Thoracic aorta (tissue), 2 donors: ENCODE measurements at places on chromosomes 4 and X.

DNA sequence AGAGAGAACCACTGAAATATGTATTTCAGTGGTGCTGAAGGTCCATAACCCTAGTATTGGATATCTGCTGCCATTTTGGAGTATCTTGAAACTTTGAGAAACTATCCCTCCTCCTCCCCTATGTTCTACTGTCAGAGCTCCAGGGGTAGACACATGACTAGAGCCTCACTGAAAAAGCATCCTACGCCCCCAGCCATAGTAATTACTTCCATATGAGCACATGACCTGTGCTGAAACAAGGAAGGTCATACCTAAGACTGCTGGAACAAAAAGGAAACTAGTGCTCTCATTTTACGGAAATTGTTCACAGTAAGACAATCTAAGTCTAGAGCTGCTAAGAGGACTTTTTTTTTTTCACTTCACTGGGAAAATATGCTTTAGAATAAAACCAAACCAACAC, 42.0 kb upstream of the MAPK10 start:
- no peak for DNase-seq

DNA sequence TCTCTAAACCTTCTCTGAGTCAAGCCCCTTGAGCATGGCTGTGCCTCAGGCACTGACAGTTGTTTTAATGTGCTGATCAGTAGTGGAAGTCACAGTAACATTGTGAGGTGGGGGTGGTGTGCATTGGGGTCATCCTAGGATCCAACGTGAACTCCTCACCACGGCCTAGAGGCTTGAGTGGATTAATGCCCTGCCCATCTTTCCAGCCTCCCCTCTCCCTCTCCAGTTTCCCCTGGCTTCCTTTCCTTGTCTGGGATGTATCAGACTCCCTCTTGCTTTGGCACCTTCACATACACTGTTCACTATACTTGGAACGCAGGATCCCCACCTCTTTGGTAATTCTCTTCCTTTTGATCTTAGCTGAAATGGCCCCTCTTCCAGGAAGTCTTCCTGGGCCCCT, 13.3 kb upstream of the PJA1 start:
- no peak for DNase-seq

- DNase-seq = no peak
Observed at GRCh38 chr4:36476135-36476534, 194.7 kb downstream of the DTHD1 start.

DNA sequence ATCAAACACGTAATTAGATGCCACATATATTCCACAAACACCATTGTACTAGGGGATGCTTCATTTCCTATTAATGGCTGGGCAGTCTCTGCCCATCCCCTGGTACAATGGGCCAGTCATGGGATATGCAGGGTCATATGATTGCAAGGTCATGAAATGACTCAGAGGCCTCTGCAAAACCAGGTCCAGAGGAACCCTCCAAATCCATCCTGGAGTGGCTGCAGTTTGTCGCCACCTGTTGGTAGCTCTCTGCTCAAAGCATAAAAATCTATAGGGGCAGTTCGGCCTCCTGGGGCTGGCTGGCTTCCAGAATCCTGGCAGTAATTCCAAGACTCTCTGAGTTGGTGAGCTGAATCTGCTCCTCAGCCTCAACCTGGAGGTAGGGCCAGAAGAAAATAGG, 22.9 kb upstream of the PUDP start:
- DNase-seq = no peak

GRCh38 chrX:48030237-48030636, 23.4 kb downstream of the SPACA5 start:
- DNase-seq = no peak

DNA sequence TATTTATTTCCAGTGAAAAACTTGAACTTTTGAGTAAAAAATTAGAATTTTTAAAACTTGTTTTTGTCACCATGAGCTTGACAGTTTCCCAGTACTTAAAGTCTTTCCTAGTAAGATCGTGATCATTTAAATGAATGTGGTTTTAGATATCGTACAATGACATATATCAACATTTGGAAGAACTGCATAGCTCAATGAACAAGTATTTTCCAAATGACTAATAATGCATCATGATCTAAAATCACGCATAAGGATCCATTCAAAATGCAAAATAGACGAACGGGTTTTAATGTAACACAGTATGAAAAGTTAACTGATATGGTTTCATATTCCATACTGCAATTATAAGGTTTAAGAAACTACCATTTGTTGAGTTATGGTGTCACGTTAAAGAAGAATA, 4.1 kb upstream of the NDNF start:
- DNase-seq = no peak

DNA sequence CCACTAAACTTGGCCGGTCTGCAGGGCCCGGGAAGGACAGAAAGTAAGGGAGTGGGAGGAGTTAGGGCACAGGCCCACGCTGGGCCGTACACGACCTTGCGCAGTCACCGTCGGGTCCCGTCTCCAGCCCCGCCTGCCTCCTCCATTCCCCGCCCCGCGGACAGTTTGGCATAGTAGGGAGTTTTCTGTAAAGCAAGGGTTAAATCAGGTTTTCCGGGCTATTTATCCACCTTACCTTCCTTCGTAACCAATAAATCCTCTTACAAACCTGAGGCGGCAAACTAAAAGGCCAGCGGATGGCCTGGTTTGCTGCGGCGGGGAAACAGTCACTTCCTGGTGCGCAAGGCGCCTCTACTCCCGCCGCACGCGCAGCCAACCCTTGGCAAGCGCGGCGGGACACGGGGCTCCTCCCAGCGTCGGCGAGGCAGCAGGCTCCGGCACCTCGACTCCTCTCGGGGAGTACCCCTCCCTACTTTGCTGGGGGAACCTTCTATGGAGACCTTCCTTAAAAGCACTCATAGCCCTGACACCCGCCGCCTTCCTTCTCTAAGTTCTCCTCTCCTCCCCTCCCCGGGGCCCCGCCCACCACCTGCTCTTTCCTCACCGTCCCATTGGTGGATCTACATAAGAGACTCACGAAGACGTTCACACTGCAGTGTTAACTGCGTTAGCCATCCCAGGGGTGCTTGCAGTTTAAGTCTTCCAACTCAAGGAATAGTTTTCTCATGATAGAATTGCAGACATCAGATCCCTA, at the start of gene TRMT2B:
Gene TRMT2B, minus strand, starts transcription at position 563 of the 754 bp plus-strand sequence. CDS start 9,822 bp downstream, outside the sequence.
- DNase-seq = peak; percentile 44

- no peak for DNase-seq
Observed at GRCh38 chrX:38138900-38139299, 81.8 kb downstream of the SRPX start.

GRCh38 chr4:181264893-181265292, 978.3 kb upstream of the TENM3 start:
- no peak for DNase-seq

GRCh38 chr4:176302283-176303275, 17.2 kb upstream of the SPCS3 start:
- no peak for DNase-seq

DNA sequence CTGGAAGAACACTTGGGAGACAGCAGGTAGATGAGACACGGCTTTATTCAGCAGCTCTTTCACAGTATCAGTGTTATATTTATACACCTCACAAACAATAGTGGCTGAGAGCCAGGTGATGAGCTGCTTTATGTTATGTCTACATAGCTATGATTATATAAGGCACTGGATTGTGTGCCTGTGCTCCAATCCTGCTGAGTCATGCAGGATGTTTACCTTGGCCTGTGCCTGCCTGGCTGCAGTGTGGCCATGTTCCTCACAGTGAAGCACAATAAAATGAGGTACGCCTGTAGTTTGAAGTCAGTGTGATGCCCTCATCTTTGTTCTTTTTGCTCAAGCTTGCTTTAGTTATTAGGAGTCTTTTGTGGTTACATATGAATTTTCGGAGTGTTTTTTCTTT, 31.3 kb downstream of the CXCL13 start:
- DNase-seq = no peak
